ENCODE measurements at places on chromosomes 3 and 15.

DNA sequence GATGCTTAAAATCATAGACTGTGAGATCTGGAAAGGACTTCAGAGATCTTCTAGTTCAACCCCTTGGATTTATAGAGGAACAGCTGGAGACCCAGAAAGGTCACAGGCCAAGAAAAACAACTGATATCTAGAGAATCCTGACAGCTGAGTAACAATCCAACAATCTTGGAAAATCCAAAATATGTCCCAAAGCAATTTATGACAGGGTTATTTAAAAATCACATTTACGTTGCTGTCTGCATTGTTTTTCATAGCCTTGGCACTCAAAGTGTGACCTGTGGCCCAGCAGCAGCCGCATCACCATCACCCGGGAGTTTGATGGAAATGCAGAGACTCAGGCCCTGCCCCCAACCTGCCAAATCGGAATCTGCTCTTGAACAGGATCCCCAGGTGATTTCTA is 78.8 kb downstream of the FBN1 start:
- H3K27ac ChIP-seq: no peak overlapping the region
- no peaks in the 10 kb centered on the region for H3K36me3 ChIP-seq
- H3K27me3 ChIP-seq: no peaks in the 10 kb centered on the region
- no peak overlapping the region for H3K4me3 ChIP-seq

DNA sequence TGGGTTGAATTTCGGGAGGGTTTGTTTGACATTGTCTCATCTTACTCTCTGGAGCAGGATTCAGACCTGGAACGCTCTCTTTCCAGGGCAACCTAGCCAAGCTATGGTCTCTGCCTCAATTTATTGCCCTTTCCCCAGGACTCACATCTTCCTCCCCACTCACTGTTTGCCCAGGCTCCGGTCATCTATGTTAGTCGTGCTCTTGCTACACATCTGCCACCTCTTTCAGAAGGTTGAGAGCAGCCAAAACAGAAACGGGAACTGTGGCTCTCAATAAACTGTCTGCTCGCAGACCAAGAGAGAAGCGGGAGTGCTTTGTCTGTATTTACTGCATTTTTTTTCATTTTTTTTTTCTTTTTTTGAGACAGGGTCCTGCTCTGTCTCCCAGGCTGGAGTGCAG is 81.6 kb downstream of the ST6GAL1 start:
- peak overlapping the region; percentile 56 for H3K27ac ChIP-seq
- H3K4me1 ChIP-seq: peaks cover 40% of the 10 kb centered on the region
- H3K36me3 ChIP-seq: no peaks in the 10 kb centered on the region

DNA sequence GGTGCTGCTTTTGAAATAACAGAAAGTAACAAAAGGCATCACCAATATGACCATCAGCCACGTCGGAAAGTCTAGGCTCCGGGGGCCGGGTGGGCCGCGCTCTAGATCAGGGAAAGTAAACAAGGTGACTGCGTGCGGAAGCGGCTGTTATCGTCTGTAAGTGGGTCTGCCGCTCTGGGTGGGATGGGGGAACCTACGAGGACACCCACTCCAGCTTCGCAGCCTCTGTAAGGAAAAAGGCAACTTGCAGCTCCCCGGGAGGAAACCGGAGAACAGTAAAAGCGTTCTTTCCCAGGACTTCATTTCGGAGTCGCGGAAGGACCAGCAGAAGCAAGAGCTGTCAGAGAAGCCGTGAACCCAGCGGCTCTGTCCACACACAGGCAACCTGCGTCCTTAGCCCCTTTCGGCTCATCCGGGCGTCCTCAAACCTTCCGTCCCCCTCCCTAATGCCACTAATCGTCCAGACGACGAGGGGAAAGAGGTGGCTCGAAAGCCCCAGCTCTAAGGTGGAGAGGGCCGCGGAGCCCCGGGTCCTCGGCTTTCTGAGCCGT is 461 bp downstream of the XRN1 start:
- H3K27me3 ChIP-seq: no peaks in the 10 kb centered on the region
- peak overlapping the region; percentile 93 for H3K4me3 ChIP-seq
- no peaks in the 10 kb centered on the region for H3K36me3 ChIP-seq
- peak; percentile 69 for DNase-seq
- peaks cover 13% of the 10 kb centered on the region for H3K4me1 ChIP-seq

GRCh38 chr15:19974998-19975397 is 566.6 kb downstream of the GOLGA6L6 start:
- H3K27me3 ChIP-seq: no peaks in the 10 kb centered on the region
- no peak overlapping the region for H3K4me3 ChIP-seq
- no peaks in the 10 kb centered on the region for H3K4me1 ChIP-seq
- DNase-seq: no peak
- no peaks in the 10 kb centered on the region for H3K36me3 ChIP-seq
- no peak overlapping the region for H3K27ac ChIP-seq
